Activated CD4-positive, alpha-beta T cell treated with anti-CD3 and anti-CD28 coated beads, Interleukin-2, amount 50 U/mL, for 4 hours (primary cell): ENCODE measurements at places on chromosomes 5 and 9.

DNA sequence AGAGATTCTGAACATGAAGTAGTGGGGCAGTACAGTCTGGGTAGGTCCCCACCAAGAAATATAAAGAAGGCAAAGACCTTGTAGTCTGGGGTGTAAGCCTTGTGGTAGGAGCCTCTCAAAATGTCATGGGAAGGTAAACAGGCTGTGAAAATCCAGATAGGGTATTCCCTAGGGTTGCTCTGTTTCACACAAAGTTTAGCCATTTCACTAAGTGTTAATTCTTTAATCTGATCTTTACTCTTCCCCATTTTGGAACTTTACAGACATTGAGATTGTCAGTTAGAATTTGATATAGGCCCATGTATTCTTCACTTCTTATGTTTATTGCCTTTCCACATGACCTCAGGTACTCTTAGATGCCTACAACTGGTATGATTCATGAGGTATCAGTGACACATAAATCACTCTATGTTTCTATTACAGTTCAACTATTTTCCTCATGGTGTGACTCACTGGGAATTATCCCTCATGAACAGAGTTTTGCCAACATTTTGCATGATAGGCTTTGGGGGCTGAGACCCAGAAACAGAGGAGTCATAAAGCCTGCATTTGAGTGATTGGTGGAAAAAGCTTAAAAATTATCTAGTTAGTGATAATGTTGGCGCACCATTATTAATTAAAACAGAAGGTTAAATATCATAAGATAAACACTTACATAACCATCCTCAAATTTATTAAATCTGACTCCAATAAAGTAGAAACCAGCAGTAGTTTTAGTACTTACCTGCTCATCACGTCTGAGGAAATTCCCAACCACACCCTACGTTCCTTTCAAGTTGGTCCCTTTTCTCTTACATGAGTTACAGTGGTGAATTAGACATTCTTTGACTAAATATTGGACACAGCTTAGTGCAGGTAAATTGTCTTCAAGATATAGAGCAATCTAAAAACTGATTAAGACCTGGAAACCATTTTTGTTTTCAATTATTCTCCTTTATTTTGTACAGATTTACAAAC is 399.8 kb upstream of the MEF2C start:
- DNase-seq: no peak

DNA sequence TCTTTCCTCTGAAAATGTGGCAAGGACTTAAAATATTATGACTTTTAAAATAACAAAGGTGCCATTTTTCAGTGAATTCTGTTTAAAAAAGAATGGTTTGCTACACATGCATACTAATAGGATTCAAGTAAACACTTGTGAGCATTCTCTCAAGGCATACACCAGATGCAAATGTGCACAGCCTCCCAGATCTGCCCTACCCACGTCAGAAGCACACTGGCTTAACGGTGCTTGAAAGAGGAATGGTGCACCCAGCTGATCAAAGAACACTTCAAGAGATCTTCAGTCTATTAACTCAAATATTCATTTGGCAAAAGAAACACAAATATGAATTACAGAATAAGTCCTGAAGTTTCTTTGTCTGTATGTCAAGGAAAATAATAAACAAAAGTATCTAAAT is 15.8 kb downstream of the GABRB2 start:
- no peak for DNase-seq

- no peak for DNase-seq
Observed at GRCh38 chr9:81585191-81585763, 104.1 kb downstream of the TLE1 start.

- DNase-seq: no peak
Observed at GRCh38 chr9:78468231-78468630, 171.3 kb downstream of the PSAT1 start.

- DNase-seq: no peak
Observed at GRCh38 chr5:38731461-38731860, 114.4 kb upstream of the OSMR start.

GRCh38 chr5:142330444-142330843 is 5.6 kb upstream of the SPRY4 start:
- no peak for DNase-seq

DNA sequence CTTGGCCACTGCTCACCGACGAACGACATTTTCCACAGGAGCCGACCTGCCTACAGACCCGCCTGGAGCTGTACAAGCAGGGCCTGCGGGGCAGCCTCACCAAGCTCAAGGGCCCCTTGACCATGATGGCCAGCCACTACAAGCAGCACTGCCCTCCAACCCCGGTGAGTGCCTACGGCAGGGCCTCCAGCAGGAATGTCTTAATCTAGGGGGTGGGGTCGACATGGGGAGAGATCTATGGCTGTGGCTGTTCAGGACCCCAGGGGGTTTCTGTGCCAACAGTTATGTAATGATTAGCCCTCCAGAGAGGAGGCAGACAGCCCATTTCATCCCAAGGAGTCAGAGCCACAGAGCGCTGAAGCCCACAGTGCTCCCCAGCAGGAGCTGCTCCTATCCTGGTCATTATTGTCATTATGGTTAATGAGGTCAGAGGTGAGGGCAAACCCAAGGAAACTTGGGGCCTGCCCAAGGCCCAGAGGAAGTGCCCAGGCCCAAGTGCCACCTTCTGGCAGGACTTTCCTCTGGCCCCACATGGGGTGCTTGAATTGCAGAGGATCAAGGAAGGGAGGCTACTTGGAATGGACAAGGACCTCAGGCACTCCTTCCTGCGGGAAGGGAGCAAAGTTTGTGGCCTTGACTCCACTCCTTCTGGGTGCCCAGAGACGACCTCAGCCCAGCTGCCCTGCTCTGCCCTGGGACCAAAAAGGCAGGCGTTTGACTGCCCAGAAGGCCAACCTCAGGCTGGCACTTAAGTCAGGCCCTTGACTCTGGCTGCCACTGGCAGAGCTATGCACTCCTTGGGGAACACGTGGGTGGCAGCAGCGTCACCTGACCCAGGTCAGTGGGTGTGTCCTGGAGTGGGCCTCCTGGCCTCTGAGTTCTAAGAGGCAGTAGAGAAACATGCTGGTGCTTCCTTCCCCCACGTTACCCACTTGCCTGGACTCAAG is 1.5 kb downstream of the CSF2 start:
- no peak for DNase-seq

DNA sequence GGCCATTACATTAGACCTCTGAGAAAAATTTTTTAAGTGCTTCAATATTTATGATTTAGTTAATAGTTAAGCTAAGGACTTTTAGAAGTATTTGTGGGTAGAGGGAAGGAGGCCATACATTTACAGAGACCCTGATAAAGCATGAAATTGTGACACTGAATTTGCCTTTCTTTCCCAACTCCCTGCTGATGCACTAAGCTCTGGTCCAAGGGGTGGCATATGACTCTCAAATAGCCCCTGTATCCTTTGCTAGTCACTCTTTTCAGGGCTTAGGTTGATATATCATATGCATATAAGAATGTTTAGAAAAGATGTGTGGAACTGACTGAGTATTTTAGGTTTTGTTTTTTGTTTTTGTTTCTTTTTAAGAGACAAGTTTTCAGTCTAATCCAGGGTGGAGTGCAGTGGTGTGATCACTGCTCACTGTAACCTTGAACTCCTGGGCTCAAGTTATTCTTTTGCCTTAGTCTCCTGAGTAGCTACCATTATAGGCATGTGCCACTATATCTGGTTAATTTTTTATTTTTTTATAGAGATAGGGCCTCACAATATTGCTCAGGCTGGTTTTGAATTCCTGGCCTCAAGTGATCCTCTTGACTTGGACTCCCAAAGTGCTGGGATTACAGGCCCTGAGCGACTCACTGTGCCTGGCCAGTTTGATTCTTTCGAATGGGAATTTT is 20.5 kb downstream of the KIAA1958 start:
- no peak for DNase-seq

- DNase-seq: no peak
Observed at GRCh38 chr9:36543916-36544315, 28.8 kb upstream of the MELK start.

GRCh38 chr5:7420510-7421280 is 24.8 kb downstream of the ADCY2 start:
- DNase-seq: no peak

GRCh38 chr5:10220248-10220647 is 29.4 kb downstream of the ATPSCKMT start:
- DNase-seq: no peak

- DNase-seq: no peak
Observed at GRCh38 chr5:21784487-21784886, 1068.7 kb downstream of the CDH12 start.

- no peak for DNase-seq
Observed at GRCh38 chr9:12968093-12968492, 193.3 kb downstream of the LURAP1L start.

- peak; percentile 61 for DNase-seq
Observed at GRCh38 chr9:113581865-113582697, 118.6 kb downstream of the RGS3 start.

- DNase-seq: no peak
Observed at GRCh38 chr5:93497096-93497495, 83.9 kb downstream of the NR2F1-AS1 start.

GRCh38 chr5:72380492-72381274 is 60.5 kb downstream of the PTCD2 start:
- DNase-seq: no peak

DNA sequence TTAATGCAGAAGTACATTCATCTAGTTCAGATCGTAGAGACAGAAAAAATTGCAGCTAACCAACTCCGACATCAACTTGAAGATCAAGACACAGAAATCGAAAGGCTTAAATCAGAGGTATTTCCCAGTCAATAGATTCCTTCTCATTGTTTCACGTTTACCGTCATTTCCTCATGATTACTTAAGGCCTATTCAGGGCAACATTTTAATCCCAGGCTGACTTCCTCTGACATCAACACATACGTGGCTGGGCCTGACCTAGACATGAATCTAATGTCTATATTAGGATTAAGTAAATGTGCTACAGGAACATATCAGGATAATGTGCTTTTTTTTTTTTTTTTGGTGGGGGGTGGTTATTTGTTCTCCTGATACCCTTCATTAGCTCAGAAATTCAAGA is 107.9 kb downstream of the RASGRF2 start:
- DNase-seq: no peak

GRCh38 chr5:72651779-72652178 is 144.6 kb upstream of the ZNF366 start:
- no peak for DNase-seq

DNA sequence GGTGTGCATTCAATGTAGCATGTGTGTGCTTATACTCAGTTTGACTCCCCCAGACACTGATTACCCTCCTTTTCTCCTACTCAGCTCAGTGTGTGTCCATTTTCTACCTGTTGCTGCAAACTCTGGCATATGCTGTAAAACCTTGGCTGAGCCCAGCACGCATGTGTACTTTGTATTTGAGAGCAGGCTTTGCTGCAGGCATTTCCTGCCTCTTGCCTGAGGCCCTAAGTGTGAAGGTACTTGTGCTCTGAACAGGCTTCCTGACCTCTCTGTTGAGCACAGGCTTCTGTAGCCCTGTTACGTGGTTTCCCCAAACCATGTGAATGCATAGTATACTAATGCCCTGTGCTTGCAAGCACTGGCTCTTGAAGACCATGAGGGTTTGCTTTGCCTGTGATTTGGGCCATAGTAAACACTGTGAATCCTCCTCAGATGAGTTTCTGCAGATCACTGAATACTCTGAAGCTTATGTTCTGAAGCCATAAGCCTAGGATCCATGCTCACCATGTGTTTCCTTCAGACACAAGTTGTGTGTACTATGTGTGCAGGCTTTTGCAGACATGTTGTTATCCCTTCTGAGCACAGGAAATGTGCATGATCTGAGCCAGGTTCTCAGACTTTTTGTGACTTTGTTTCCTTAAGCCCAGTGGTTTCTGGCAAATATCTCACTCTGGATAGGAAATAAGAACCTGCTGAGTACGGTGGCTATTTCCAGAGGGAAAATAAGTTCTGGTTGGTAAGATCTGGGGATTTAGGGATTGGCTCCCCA is 124.9 kb upstream of the RUSC2 start:
- no peak for DNase-seq

DNA sequence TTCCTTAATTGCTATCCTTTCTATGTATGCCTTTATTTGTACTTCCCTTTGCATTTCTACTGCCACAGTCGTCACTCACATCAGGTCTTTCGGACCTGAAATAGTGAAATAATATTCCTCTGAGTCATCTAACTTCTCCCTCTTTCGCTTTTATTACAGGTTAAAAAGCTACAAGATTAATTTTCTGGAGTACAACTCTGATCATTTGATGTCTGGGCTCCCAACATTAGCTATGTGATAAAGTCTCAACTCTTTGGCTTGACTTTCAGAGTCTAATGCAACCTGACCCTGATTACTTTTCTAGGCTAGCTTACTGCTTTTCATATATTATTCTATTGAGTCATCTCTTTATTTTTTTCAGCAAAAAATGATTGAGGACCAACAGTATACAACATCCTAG is 638.8 kb upstream of the WWC1 start:
- no peak for DNase-seq

DNA sequence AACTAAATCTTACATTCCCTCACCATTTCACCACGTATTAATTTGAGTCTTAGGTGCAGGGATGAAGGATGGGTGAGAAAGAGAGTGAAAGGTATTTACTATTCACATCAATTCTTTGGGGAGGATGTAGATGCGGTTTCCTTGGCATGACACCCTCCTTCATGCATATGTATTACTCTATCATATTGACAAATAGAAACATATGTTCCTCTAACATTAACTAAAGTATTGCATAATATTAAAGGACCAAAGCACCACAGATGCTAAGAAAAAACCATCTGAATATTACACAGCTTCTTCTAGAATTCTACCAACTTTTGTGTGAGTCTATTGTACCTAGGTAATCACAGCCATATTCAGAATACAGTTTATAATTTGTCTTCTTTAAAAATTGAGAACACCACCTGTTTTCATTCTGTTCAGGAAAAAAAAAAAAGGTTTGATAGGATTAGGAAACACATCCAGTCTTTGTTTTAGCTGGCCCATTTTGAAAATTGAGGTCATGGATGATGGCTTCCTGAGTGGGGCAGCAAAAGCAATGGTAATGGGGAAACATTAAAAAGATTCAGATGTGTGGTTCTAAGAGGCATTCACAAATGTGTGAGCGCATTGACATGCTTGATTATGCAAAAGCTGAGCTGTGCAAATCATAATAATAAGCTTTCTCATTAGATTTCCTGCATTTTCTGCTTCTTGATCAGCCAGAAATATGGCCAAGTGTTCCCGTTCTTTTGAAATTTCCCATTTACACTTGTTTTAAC is 1011.5 kb upstream of the NUDT12 start:
- no peak for DNase-seq

- no peak for DNase-seq
Observed at GRCh38 chr9:98842510-98842909, 35.0 kb downstream of the GALNT12 start.

GRCh38 chr5:56983593-56984361 is 31.9 kb upstream of the MIER3 start:
- DNase-seq: no peak

GRCh38 chr5:36902353-36902752 is 25.8 kb downstream of the NIPBL start:
- DNase-seq: no peak

DNA sequence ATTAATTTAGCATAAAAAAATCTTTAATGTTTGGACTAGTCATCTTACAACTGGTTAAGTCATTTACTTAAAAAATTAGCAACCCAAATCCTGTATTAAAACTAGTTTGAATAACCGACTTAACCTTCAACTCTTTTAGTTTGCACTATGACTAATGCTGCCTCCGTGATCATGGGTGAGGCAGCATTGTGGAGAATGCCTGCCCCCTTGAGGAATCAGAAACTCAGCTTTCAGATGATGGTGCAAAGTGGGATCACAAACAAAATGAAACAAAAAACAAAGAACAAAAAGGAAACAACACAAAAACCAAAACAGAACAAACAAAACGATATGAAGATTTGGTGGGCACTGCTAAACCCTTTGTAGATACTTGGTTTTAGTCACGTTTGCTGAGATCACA is 127.0 kb upstream of the PALM2AKAP2 start:
- DNase-seq: no peak

- DNase-seq: no peak
Observed at GRCh38 chr9:281741-282645, 67.3 kb downstream of the DOCK8 start.

GRCh38 chr9:36970007-36970888 is 63.8 kb downstream of the PAX5 start:
- no peak for DNase-seq
